ENCODE measurements at places on chromosomes 4 and X. TPM values are rescaled to one million over a fixed set of nuclear protein-coding genes. Genes with fewer than 3 reads are reported as not detected.

GRCh38 chrX:6732101-6732500, 197.2 kb upstream of the VCX3A start:
- no peak for DNase-seq

DNA sequence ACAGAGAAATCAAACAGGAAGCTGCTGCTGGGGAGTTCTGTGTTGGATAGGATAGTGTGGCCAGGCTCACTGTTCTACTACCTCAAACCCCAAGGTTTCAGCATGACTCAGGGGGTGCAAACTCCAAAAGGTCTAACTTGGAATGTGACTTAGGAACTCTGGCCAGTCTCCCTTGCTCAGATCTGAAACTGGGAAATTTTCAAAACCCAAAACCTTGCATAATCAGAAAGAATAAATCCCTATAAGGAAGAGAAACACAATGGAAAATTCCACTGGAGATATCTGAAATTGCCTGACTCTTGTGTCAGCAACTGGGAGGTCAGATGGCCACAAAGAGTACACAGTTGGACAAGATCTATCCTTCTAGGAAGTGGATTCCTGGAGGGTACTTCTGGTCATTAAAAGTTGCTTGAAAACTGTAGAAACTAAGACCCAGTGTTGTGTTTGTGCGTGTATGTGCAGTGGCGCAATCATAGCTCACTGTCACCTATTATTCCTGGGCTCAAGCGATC, 58.0 kb downstream of the PPEF2 start:
- peak; percentile 17 for DNase-seq

DNA sequence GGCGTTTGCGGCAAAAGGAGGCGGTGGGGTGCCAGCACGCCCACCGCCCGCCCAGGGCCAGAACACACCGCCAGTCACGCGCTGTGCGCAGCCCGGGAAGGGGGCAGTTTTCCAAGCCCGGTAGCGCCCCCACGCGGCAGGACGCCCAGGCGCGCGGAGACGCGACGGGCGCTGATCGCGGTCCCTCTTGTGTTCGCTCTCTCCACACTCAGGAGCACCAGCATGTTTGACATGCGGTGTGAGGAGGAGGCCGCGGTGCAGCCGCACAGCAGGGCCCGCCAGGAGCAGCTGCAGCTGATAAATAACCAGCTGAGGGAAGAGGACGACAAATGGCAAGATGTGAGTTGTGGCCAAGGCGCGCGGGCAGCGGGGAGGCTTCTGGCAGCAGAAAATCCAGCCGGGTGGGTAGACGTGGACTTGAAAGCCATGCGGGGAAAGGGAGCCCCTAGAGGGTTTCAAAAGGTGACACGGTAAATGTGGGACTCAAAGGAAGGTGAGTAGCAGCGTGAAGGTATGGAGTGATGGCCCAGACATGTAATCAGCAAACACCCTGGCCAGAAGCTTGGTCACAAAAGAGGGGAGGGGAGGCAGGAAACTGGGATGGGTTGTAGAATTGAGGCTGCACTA, 104.1 kb downstream of the PHOX2B start:
- peak; percentile 32 for DNase-seq

DNA sequence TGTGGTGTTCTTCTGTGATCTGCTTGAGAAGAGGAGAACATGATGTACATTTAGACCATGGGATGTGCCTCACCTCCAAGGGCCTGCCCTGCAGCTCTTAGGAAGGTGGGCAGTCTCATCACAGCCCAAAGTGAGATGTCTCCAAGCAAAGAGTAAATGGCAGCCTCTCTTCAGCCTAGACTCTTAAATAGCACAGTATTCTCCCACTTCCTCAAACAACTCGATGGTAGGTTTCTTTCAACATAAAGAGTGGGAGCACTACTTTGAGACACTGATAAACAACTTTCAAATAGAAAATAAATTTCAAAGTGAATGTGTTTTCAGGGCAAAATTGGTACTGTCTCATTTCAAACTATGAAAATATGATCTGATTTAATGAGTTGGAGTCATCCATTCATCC, 35.2 kb downstream of the EDNRA start:
- DNase-seq: no peak

The MAGEA9B gene
- polyA plus RNA-seq: not detected

The ARHGEF38 gene
- 10.7 TPM for polyA plus RNA-seq

The SCOC gene
- polyA plus RNA-seq: 83.0 TPM

The SLC4A4 gene
- polyA plus RNA-seq: 11.2 TPM

The ANXA5 gene
- 333 TPM for polyA plus RNA-seq

All from large intestine (tissue), 12 donors.